ENCODE measurements at places on chromosomes 11 and 22.

- no peak for DNase-seq
Measured at GRCh38 chr11:12674936-12675696, 895 bp downstream of the TEAD1 start.

GRCh38 chr11:65404210-65404609 is 17.8 kb downstream of the FRMD8 start:
- no peak for DNase-seq

- DNase-seq, result no peak
Measured at GRCh38 chr11:13429836-13430235, 33.2 kb downstream of the BTBD10 start.

DNA sequence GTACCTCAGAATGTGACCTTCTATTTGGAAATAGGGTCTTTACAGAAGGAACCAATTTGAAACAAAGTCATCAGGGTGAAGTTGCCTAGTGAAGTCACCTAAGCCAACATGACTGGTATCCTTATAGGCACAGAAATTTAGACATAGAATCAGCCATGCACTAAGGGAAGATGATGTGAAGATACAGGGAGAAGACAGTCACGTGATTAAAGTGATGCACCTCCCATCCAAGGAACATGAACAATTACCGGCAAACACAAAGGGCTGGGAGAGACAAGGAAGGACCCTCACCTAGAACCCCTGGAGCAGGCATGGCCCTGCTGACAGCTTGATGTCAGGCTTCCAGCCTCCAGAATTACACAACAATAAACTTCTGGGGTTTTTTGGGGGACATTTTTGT is 3.2 kb upstream of the CRYBB2 start:
- DNase-seq, result no peak

DNA sequence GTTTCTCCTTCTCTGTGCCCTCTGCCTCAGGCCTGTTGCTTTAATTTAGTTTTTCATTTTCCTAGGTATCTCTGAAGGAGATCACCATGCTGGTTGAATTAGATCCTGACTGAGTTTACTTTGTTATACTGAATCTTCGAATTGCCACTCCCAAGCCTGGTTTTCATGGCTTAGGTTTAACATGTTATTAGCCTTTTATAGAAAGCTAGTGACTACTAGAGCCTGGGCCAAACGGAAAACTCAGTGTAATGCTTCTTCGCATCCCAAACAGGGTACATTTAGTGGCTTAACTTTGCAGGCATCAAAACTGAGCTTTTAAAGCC is 3.6 kb downstream of the CRKL start:
- DNase-seq, result no peak

- no peak for DNase-seq
Measured at GRCh38 chr11:69534166-69534530, 52.7 kb downstream of the LINC01488 start.

DNA sequence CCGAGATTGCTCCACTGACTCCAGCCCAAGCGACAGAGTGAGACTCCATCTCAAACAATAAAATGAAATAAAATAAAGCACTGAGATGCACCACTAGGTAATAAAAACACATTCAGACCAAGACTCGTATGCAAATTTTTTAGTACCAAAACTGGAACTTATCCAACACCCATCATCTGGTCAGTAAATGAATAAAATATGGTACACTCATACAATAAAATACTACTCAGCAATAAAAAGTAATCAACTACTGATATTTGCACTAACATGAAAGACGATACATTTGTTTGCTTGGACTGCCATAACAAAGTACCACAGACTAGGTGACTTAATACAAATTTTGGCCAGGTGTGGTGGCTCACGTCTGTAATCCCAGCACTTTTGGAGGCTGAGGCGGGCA is 17.8 kb upstream of the POLD3 start:
- DNase-seq, result no peak

DNA sequence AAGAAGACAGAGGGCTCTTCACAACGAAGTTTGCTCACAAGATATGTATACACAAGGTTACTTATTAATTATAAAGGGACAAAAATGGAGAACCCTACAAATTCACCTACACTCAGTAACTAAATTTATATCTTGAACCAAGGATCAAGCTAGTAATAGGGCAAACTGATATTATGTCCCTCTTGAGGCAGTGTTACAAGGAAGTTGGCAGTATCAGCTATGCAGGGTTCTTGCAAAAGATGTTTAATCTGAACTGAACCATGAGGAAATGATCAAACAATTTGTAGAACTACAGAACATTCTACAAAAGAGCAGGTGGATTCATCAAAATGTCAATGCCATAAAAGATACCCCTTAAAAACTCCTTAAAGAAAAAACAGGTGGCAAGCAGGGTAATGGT is 10.7 kb downstream of the CADM1 start:
- DNase-seq, result no peak

GRCh38 chr11:120925944-120926343 is 98.0 kb upstream of the TBCEL start:
- no peak for DNase-seq

DNA sequence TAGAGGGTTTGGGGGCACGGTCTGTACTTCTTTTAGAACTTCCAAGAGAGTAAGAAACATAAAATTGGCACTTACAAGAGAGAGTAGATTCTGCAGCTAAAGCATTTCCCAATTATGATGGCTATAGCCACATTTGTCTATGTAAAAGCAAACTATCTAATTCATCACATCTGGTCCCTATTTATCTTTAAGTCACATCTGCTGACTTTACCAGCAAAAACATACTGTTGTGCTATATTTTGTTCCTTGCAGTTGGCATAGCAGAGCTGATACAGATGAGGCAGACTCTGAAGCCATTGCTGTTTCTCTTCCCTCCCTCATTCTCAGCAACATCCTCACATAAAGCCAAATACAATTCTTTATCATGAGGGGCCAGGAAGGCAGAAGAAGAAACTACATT is 1533.5 kb upstream of the RAG2 start:
- no peak for DNase-seq

All from activated naive CD4-positive, alpha-beta T cell treated with anti-CD3 and anti-CD28 coated beads, Interleukin-2, amount 50 U/mL, for 16 hours (primary cell).